ENCODE measurements at places on chromosomes 7 and 10.
A peak's percentile ranks its signal among the peaks of the same experiment; 100 is the strongest.

- DNase-seq: peak; percentile 17
Observed at GRCh38 chr7:81433206-81433605, 336.6 kb downstream of the HGF start.

GRCh38 chr7:82443036-82443546, 486 bp downstream of the CACNA2D1 start:
- no peak for DNase-seq

DNA sequence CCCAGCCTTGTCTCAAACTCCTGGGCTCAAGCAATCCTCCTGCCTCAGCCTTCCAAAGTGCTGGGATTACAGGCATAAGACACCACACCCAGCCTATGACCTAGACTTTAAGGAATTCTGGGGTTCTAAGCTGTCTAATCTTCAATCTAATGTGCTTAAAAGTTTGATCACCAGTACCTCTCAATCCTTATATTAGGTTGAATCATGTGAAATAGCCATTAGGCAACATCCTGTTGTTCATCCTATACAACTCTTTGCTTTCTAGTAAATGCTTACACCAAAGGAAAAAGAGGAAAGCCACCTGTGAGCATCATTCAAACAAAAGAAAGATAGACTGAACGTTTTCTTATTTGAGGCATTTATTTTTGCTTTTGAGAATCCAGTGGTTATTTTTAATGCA, 56.0 kb downstream of the ATOH7 start:
- DNase-seq: no peak

GRCh38 chr7:150948791-150949251, 29.3 kb downstream of the KCNH2 start:
- DNase-seq: no peak

- no peak for DNase-seq
Observed at GRCh38 chr7:43072530-43072929, 39.9 kb upstream of the HECW1 start.

DNA sequence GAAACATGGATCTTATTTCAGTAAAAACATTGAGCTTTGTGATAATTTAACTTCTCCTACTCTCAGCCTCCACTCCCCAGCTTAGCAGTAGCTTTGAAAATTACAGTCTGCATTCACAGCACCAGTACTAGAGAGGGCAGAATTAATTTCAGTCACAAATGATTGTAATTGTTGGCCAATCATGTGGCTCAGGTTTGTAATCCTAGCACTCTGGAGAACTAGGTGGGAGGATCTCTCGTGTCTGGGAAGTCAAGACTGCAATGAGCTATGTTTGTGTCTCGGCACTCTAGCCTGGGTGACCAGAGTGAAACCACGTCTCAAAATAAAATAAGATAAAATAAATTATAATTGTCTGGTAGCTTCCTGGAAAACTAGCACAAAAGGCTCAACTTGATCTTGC, 620.9 kb downstream of the TNS3 start:
- no peak for DNase-seq

DNA sequence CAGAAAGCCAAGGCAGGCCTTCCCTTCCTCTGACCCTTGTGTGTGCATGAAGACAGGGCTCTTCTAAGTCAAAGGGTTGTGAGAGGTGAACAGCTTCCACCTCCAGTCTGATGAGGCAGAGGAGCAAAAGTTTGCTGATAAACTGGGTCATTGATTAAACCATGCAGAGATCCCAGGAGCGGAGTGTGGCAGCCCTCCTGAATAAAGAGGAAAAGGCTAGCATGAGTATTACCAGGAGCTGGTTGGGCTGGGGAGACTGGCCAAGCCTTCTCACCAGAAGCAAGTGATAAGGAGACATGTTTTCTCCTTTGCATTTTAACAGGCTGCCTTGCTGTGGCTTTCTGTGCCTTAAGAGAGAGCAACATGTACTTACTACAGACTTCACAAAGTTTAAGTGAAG, 10.2 kb downstream of the LMOD2 start:
- no peak for DNase-seq

GRCh38 chr7:149285603-149286002, 23.6 kb downstream of the ZNF783 start:
- DNase-seq: no peak

DNA sequence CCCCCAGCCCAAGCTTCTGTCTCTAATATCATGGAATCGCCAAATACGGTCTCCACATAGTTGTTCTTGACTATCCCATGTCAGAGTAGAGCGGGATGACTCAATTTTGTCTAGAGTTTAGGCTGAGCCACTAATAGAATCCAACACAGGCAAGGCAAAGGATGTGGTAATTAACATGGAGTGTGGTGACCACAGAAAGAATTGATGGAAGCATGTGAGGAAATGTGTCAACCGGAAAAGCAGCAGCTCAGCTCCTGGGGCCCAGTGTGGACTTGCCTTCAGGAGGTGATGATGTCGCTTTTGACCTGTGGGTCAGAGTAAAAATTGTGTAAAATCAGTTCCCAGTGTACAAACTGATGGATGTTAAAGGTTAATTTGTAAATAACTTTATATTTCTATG, 139.3 kb upstream of the KLF6 start:
- DNase-seq: peak; percentile 91

DNA sequence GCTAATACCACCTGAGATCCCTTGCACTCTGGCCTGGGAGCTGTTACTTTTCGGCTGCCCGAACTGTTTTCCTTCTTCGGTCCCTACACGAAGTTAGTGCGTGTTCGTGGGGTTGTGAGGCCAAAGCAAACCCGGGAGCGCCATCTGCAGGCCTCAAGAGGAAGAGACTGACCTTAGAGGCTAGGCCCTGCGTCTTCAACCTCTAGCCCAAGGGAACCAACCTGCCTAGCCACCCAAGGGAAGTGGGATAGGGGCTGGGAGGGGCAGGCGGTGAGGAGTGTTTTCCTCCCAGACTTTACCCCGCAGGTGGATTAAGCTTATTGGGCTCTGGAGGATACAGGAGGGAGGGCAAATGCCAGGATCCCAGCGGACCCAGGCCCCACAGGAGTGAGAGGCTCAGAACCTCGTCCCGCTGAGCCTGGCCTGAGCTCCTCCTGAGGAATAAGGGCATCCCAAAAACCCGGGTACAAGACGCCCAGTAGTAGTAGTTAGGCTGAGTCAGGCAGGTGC, 1.7 kb upstream of the PAX2 start:
- DNase-seq: no peak

DNA sequence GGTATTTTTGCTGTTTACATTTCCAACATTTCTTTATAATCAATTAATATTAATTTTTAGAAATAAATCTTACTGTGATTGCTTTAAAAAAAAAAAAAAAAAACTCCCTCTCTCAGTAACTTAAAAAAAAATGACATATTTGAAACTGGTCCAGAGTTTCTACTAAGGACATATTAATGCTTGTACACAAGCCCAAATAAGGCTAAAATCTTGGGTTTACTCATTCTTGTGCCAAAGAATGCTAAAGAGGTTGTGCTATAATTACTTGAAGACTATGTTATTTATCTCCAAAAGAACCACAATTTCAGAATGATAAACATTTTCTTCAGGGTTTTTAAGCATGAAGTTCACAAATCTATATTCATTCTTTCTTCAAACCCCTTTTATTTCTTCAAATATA, 39.4 kb upstream of the PHF14 start:
- no peak for DNase-seq

DNA sequence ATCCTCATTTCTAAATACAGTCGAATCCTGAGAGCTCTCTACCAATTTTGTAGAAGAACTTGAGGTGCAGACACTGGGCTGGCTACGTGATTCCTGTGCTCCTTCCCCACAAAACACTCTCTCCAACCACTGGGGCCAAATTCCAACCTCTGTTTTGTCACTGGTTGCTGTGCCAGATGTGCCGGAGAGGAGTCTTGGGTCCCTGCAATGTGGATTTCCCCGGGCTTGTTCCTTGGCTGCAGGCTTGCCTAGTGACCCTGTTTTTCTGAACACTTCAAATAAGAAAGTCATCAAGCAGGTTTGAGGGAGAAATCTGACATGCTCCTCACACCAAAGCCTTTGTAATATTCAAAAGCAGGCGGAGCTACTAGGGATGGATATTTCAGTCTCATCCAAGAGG, 44.4 kb upstream of the AGBL3 start:
- no peak for DNase-seq

DNA sequence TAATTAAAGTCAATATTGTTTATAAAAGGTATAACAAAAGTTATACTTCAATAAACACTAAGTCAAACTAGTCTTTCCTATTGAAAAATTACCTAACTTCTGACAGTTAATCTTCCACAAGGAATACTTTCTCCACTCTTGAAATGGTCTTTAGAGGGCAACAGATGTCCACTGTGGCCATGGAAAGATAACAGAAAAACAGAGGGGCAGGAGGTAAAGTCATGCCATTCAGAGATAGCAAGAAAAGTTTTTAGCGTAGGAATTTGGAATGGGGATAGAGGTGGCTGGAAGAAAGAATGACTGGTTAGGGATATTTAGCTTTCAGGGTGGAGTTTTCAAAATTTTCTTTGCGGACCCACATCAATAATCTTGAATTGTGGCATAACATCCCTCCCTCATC, 34.7 kb downstream of the HYCC1 start:
- DNase-seq: no peak

GRCh38 chr10:6580279-6581029, 378 bp upstream of the PRKCQ start:
- DNase-seq: no peak

GRCh38 chr10:72740528-72740927, 48.6 kb downstream of the MCU start:
- DNase-seq: no peak

GRCh38 chr10:121027371-121027770, 176.2 kb downstream of the WDR11 start:
- DNase-seq: no peak

DNA sequence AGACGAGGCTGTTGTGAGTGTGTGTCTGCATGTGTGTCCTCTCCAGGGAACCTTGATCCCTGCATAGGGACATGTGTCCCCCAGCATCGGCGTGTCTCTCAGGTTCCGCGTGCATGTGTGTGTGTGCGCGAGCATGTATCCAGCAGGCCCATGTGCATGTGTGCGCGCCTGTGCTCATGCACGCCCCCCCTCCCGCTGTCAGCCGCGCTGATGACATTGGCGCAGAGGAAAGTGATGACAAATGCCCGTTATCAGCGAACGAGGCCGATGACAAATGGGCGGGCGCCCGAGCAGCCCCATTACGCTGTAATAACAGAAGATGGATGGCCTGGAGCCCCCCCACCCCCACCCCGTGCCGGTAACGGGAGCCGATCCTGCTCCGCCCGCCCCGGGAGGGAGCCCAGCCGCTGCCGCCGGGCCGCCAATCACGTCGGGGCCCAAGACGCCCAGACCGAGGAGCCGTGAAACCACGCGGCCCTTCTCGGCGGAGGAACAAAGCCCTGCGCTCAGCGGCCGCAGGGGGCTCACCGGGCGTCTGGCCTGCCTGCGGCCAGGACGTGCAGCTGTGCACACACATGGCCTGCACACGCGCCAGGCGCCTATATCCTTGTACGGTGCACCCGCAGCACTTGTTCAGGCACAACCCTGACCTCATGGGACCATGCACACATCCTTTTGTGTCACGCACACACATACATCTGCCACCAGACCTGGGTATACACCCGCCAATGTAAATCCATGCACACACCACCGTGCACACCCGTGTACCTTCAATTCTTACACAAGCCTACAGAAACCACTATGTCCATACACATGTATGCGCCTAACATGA, 21.5 kb downstream of the POLL start:
- DNase-seq: no peak

DNA sequence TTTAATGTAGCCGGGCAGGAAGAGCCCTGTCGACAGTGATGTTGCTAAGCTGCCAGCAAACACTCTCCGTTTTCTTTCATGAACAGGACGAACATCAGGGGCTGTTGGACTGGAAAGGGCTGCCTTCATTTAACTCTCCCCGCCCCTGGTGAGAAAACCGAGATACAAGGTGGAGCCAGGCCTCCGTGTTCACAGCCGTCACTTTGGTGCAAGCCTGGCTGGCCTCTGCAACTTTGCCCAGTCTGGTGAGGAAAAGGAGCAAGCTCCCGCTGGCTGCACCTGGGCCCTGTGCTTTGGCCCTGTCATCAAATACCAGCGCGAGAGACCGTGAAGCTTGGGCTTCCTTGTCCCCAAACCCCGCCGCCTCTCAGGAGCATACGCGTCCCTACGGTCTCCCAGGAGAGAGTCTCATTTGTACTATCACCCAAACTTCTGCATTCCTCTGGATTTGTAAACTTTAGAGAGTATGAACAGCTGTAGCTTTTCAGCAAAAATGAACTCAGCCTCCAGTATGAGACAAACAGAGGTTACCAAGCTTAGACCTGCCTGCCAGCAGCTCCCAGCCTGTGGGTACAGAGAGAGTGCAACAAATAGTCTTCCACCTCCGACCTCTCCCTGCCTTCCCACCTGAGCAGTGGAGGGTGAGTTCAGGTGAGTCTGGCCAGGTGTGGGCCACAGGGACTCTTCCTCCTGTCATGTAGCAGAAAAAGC, 445.3 kb upstream of the MGMT start:
- no peak for DNase-seq

DNA sequence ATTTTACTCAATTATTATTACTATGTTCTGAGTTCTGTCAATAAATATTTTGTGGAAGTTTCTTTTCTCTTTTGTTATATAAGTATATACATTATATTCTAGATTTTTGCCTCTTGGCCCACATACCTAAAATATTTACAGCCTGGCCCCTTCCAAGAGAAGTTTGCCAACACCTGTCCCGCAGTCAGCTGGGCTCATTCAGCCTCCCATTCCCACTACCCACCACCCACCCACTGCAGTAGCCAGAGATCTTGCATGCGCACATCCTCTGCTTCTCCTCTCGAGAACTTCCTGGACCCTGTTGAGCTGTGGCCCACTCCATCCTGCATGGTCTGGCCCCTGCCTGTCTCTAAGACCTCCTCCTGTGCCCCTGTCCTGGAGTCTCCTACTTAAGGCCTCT, 33.6 kb downstream of the WIPF3 start:
- DNase-seq: no peak
